Substantia nigra (tissue), 51 donors: ENCODE measurements at places on chromosomes 2 and 18.

DNA sequence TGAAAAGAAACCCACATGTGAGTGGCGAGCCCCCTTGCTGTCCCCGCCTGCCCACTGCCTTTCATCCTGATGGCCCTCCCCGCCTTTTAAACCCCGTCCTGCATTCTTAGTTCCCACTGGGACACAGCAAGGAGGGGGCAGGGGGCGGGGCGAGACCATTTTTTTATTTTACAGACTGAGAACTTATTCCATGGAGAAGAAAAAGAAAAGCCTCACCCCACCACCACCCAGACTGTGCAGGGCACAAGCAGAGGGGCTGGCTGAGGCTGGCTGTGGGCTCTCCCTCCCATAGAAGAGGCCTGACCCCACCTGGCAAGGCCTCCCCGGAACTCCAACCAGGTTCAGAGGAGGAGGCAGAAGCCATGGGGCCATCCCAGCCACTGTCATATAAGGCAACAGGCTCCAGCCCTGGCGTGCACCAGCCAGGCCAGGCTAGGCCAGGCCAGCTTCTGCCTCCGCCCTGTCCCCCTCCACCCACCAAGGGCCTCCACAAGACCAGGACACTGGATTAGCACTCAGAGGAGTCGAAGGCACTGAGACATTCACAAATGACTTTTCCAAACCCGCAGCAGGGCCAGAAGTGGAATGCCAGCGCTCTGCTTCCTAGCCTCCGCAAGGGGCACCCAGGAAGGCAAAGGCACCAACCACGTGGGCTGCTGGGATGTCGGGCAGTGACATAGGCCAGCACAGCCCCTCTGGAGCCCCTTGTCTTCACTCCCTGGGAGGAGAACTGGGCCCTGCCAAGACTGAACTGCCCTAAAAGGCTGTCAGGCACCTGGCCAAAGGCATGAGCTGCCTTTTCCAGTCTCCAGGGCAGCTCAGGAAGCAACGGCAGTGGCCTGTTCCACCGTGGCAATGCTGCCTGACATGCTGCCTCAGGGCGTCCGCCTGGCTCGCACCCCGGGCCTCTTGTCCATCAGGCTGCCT lies 37.5 kb upstream of the SEMA4C start:
- DNase-seq = peak; percentile 72

DNA sequence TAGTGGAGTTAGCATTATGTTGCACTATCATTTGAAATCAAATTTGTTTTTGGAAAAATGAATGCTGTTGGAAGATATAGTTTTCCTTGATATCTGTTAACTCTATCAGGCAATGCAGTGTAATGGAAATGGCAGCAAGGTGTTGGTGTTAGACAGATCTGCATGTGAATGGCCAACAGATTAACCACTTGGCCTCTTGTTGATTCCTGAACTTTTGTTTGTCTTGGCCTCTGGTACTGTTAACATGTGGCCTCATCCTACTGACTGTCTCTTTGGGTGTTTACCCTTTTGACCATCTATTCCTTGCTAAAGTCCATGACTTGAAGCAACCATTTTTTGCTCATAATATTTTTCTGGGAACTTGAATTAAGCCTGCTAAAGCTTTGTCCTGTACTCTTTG lies 110.2 kb upstream of the CDH2 start:
- DNase-seq = no peak

GRCh38 chr2:1784087-1784486 lies 39.8 kb upstream of the PXDN start:
- no peak for DNase-seq

GRCh38 chr2:174613531-174613930 lies 15.9 kb upstream of the WIPF1 start:
- no peak for DNase-seq

GRCh38 chr2:108351889-108352288 lies 25.9 kb upstream of the SULT1C4 start:
- no peak for DNase-seq

- no peak for DNase-seq
Observed at GRCh38 chr2:223760838-223761502, 76.4 kb downstream of the AP1S3 start.

GRCh38 chr18:24112874-24113615 lies 25.8 kb upstream of the CABYR start:
- no peak for DNase-seq

DNA sequence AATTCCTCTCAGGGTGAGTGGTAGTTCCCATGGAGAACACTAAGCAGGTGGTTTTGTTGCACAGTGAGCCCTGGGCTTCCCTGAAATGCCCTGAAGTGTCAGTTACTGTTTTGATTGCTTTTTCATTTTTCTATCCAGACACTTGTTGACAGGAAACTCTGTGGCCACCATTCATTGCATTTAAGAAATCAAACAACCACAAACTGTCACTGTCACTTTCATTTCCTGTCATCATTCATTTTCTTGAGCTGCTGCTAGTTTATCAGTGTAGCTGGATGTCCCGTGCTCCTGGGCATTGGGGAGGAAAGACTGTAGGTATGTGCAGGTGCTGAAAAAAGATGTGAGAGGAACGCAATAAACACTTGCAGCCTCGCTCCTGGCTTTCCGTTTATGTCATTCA lies 891.6 kb upstream of the ZEB2 start:
- no peak for DNase-seq

DNA sequence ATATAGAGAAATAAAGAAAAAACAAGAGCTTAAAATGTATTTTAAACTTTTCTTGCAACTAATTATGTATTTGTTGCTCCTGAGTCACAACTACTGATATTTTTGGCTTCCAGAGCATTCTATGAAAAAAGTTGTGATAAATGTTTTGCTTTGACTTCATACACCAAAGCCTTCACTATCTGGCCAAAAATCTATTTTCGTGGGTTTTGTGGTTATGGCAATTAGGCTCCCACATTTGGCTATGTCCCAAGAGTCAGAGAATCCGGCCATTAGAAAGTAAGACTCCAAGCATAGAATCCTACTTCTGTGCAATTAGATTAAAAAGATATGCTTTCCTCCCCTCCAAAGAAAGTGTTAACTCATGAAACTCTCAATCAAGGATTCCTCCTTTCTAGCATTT lies 1456.1 kb upstream of the ACVR2A start:
- no peak for DNase-seq

- DNase-seq = no peak
Observed at GRCh38 chr2:84925336-84925723, 19.9 kb downstream of the TMSB10 start.

DNA sequence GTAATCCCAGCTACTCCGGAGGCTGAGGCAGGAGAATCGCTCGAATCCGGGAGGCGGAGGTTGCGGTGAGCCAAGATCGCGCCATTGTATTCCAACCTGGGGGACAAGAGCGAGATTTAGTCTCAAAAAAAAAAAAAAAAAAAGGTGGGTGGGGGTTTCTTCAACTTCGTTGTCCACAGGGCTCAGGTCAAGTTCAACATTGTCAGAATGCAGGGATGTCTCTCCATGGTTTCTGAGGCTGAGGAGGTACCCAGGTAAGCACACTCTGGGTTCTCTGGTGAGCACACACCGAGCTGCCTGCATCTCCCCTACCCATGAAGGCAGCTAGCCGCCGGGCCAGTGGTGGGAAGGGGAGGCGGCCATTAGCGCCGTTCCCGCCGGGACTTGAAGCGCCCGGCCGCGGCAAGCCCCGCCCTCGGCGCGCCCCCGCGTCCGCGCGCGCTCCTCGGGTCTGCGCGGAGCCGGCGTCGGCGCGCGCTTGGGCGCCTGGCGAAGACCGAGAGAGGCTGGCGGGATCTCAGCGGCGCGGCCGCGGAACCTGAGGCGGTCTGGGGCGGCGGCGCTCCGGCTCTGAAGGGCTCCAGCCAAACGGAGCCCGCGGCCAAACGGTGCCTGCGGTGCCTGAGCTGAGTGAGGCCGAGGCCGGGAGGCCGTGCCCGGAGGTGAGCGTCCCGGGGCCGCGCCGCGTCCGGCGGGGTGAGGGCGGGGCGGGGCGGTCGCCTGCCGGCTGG lies at the start of gene UBXN2A:
Gene UBXN2A (plus strand): TSS at position 477 of the 731 bp plus-strand sequence. CDS start 17,852 bp downstream, outside the sequence.
- DNase-seq = peak; percentile 49

GRCh38 chr18:8298186-8298585 lies 311.1 kb upstream of the RAB12 start:
- no peak for DNase-seq

- DNase-seq = no peak
Observed at GRCh38 chr2:162233197-162233596, 10.0 kb downstream of the FAP start.

GRCh38 chr2:8615252-8615575 lies 66.6 kb upstream of the ID2 start:
- DNase-seq = no peak

- DNase-seq = no peak
Observed at GRCh38 chr2:213288913-213289700, 4.8 kb downstream of the SPAG16 start.

GRCh38 chr2:8505311-8505920 lies 176.4 kb upstream of the ID2 start:
- DNase-seq = no peak

GRCh38 chr2:232437195-232437571 lies 18.8 kb upstream of the ALPI start:
- DNase-seq = no peak

DNA sequence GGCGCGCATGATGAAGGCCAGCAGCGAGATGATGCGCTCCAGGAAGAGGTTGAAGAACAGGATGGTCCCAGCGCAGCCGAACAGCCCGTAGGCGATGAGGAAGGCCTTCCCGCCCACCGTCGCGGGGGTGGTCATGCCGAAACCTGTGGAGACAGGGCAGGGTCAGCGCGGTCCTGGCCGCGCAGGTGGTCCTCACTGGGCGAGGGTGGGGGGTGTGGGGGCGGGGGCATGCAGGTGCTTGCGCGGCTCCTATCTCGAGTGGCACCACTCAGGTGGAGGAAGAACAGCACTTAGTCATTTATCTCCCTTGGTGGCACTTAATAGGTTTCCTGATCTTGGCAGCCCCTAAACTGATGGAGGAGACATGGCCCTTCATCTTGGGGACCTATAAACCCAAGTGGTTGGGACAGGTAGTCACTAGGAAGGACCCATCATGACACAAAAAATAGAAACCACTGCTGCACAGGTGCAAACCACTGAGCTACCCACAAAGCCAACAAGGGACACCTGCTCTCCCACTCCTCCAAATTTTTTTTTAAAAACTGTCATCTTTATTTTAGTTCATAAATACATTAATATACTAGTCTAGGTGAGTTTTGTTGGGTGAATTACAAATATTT lies 118.8 kb downstream of the MSH2 start:
- DNase-seq = no peak

- DNase-seq = no peak
Observed at GRCh38 chr2:144407262-144407661, 112.7 kb downstream of the ZEB2 start.

- no peak for DNase-seq
Observed at GRCh38 chr2:147923846-147924245, 79.0 kb downstream of the ACVR2A start.

- DNase-seq = no peak
Observed at GRCh38 chr2:9018534-9018933, 15.1 kb upstream of the MBOAT2 start.

DNA sequence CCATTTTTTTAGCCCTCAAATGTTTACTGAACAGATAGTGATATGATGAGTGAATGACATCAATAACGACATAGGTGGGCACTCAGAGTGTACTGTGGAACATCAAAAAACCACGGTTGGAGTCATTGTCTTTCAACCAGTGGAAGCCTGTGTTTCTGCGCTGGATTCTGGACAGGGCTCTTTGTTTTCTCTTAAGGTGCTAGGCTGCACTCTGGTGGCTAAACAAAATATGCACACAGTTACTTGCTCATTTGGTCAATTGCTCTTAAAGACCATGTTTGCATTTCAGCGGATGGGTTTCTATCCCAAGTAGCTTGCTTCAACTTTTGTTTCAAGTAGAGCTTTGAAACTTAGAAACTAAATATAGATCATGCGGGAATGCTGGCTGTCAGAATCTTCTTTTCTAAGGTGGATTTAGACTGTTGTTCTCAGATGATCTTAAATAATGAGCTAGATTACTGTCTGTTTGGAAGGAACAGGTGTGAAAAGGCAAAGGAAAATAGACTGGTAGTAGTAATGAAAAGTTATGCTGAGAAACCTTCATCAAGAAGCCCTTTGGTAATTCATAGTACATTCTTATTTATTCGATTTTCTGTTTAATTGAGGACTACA lies 48.5 kb upstream of the LYPD6B start:
- peak; percentile 45 for DNase-seq

GRCh38 chr2:172730411-172730810 lies 5.2 kb upstream of the RAPGEF4 start:
- no peak for DNase-seq

DNA sequence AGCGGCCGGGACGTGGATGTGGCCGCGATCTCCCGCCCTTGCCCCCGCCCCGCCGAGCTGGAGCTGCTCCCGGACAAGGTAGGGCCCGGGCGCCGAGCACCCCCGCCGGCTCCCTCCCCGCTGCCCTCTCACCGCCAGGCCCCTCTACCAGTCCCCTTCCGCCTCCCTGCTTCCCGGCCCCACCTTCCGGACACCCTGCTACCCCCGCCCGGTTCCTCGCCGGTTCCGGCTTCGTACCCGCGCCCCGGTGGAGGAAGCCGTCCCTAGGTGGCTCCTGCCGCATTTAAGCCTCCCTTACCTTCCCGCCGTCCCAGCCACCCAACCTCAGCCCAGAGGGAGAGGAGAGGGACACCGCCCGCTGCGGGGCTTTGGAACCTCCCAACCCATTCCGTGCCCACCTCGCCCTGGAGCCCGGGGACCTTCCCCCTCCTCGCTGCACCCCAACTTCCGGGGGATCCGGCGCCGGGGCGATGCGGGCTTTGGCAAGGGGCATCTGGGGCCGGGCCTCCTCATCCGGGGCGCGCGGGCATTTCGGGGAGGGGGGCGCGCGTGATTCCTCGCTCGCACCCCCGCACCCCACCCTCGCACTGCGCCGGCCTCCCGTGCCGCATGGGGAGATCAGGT lies 475 bp downstream of the B3GNT2 start:
- DNase-seq = peak; percentile 60

DNA sequence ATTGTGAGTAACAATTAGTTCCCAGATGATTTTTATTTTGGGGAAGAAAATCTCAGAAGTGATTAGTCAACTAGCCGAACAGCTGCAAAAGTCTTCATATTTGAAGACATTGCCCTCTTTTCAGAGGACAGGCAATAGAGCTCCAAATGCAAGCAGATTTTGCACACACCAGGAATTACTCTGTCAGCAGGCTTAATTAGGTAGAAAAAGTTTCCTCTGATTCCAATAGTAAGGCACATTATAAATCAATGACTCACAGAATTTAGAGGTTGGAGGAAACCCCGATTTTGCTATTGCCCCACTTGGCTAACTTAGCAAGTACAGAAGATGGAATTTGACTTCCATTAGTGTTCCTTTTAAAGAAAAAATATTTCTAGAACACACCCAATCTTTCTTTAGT lies 30.7 kb upstream of the SCN1A start:
- DNase-seq = no peak

DNA sequence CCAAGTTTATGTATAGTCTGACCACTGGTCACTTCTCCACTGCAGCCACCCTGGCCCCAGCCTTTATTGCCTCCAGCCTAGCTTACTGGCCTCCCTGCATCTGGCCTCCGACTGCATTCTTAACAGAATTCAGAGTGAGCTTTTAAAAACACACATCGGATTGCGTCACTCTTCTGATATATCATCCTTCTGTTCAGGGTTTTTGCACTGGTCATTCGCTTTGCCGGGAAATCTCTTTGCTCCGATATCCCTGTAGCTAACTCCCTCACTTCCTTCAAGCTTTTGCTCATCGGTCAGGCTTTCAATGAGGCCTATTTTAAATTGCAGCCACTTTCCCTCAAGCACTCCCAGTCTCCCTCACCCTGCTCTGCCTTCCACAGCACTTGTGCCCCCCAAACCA lies 101.6 kb upstream of the DLX2 start:
- no peak for DNase-seq
